T47D (cell line): ENCODE measurements at places on chromosomes 5 and 9.

GRCh38 chr9:93299418-93300174 is 115.7 kb downstream of the WNK2 start:
- DNase-seq = no peak

DNA sequence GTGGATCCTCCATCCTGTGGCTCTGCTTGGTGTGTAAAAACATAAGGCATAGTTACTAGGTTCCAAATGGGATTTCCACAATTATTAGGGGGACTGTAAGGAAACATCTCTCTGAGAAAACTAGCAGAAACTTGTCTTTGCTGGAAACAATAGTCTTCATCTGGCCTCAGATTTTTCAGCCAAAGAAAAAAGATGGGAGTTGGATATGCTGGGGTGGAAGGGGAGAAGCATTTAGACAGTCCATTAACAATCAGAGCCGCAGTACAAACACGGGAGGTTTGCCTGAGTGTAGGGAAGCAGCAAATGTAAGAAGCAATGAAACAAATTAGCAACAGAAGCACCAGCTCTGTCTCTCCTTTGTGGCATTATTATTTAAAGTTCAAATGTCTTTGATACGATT is 402.7 kb upstream of the ZNF608 start:
- no peak for DNase-seq

DNA sequence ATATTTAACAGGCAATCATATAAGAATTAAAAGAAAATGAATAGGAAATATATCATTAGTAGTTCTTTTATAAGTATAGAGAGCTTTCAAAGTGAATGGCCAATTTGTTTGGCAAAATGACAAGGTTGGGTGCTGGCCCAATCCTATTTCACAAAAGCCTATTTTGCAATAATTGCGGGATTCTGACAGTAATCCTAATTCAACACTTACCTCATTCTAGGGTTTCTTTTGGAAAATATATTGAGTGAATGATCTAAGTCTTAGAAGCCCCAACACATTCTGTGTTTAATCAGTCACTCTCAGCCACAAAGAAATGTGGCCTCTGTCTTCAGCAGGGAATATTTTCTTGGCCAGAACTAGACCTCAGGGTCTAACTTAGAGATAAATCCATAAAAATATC is 835.9 kb upstream of the ZNF608 start:
- no peak for DNase-seq

DNA sequence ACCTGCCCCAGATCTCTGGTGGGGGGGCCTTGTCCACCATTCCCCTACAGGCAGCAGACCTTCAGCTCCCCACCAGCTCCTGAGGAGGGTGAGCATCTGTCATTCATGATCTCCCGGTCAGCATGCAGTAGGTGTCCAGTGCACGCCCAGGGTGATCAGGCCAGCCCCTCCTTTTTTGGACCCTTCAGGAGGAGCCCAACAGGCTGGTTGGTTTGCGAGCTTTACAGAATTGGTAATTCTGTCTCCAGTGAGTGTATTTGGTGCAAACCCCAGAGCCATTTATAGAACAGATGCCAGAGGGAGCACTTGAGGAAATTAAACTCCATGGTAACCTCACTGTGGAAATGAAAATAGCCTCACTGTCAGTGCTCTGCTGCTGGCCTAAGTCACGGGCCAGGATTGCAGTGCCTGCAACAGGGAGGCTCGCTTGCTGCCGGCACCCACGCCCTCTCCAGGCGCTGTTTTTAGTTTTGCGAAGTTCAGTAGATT is 23.4 kb downstream of the WNK2 start:
- DNase-seq = no peak

- DNase-seq = no peak
These were observed 343.7 kb upstream of the KLF4 start for GRCh38 chr9:107833295-107833694.

GRCh38 chr9:35728041-35728971 is 3.7 kb downstream of the TLN1 start:
- DNase-seq = no peak

- DNase-seq = no peak
These were observed 14.2 kb downstream of the SGTB start for GRCh38 chr5:65707663-65708062.

- no peak for DNase-seq
These were observed 45.9 kb upstream of the JAK2 start for GRCh38 chr9:4939118-4939561.

GRCh38 chr5:93960042-93960441 is 218.6 kb upstream of the POU5F2 start:
- DNase-seq = no peak

DNA sequence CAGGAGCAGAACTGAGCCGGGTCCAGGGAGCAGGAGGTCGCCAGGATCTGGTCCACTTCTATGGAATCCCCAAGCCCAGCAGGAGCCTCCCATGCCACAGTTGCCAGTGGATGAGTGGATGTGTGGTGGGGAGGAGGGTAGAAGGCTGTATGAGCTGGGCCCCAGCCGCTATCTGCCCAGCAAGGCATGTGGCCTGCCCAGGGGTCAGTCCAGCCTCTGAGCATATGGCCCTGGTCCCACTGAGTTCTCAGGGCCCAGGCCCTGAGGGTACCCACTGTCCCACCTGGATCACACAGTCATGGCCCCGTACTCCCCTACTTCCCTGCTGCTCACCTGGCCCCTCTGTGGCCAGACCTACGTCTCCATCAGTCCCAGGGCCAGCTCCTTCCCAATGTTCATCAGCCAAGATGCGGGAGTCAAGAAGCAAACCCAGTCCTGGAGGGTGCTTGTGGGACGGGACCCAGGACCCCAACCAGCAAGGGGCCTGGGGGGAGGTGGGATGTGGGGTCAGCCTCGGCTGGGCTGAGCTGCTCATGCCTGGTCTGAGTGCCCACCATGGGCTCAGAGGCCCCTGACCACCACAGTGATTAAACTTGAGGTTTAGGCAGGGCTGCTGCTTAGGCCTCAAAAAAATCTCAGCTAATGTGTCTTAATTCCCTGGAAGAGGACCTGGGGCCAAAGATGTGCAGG is 152.7 kb downstream of the COL23A1 start:
- no peak for DNase-seq
